ENCODE measurements at places on chromosomes 1 and 21.
A peak's percentile ranks its signal among the peaks of the same experiment; 100 is the strongest.

DNA sequence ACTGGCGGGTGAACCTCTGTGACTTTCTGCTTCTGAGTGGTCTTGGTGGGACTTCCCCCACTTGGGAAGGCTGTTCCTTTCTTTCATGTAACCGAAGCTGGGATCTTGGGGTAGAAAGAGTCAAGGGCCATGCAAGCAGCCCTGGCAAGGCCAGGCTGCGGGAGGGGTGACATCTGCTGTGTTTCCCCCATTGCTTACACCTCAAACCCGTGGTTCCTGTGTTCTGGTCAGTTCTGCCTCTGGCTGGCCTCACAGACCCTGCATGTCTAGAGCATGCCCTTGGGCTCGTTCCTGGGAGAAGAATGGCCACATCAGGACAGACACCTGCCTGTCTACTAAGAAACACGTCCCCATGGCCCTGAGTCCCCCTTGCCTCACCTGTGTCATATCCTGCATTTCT, 207.7 kb downstream of the DYRK1A start:
- no peak for DNase-seq

DNA sequence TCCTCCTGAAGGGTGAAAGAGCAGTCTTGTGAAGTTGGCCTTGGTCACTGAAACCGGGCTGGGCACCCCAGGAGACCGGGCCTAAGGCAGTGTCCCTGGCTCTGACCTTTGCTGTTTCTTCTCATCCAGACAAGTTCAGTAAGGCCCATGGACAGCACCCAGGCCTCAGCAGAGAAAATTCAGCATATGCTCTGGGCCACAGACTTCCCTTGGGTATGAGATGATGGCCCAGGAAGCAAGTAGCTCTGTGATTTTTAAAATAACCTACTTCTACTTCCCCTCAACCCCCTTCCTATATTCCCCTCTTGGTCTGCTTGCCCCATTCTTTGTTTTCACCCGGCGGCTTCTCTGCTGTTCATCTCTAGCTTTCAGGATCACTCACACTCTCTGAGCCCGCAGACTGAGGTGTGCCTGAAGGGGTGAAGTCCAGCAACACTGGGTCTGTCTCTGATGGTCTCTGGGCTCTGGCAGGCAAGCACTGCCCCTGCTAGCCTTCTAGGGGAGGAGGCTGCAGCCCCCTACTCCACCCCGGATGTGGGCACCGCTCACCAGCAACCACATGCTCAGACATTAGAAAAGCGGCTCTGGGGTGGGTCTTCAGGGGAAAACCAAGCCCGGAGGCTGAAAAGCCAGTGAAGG, 2.9 kb upstream of the GPR25 start:
- no peak for DNase-seq

DNA sequence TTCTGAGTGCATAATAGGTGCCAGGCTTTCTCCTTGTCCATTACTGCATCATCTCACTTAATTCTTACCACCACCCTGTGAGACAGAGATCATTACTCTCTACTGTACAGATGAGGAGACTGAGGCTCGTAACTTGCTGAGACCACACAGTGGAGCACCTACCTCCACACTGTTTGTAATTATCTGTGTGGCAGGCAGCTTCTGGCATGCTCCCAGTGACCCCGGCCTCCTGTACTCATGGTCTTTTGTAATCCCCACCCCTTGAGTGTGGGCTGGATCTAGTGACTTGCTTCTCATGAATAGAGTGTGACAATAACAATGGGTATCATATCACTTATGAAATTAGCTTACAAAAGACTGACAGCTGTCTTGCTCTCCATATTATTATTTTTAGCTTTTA, 407.3 kb downstream of the MATN1 start:
- no peak for DNase-seq

- peak; percentile 73 for DNase-seq
These were observed 17.9 kb upstream of the ETV3 start for GRCh38 chr1:157156058-157156541.

DNA sequence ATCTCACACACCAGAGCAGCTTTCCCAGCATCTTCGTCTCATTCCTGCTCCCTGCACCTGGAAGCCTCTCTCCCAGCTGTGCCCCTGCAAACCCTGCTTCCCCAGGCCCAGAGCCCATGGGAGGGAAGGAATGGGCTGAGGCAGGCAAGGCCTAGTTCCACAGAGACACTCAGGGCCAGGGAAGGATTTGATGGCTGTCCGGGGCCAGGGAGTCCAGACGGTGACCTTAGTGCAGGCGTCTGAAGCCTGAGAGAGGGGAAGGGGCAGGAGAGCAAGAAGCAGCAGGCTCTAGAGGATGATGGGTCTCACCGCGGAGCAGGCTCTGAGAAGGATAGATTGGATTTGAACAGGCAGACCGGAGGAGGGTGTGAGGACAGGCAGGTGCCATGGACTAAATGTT, 22.2 kb upstream of the TNNI1 start:
- DNase-seq, result no peak

DNA sequence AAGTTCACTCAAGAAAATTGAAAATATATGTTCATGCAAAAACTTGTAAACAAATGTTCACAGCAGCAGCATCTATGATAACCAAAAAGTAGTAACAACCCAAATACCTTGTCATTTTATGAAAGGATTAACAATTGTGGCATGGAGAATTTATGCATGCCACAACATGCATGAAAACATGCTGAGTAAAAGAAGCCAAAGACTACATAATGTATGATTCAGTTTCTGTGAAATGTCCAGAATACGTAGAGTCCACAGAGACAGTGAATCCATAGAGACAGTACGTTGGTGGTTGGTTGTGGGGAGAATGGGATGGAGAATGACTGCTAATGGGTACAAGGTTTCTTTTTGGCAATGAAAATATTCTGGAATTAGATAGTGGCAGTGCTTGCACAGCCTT, 148.7 kb downstream of the MAST2 start:
- no peak for DNase-seq
